Activated naive CD4-positive, alpha-beta T cell treated with anti-CD3 and anti-CD28 coated beads, Interleukin-2, amount 10 ng/mL, durations not matched to agents 7 days and 5 days (primary cell): ENCODE measurements at places on chromosomes 16 and 17.
A peak's percentile ranks its signal among the peaks of the same experiment; 100 is the strongest.

DNA sequence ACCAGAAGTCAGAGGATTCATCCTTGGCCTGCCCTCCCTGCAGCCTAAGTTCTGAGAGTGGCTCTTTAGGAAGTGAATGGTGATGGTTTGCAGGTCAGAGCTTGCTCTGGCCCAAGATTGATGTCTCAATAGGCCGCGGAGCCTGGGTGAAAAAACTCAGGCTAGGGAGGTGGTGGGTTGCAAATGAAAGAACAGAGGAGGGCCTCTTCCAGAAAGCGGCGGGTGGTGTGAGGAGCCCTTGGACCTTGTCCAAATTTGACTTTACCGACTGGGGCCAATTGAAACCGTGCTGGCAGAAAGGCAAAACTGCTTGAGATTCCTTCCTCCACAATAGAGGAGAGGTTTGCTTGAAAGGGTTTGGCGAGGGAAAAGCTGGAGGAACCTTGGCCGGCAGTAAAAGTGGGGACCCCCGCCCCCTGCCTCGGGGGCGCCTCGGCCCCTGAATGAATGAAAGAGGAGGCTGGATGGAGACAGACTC is 331.3 kb downstream of the SEC14L1 start:
- no peak for DNase-seq

DNA sequence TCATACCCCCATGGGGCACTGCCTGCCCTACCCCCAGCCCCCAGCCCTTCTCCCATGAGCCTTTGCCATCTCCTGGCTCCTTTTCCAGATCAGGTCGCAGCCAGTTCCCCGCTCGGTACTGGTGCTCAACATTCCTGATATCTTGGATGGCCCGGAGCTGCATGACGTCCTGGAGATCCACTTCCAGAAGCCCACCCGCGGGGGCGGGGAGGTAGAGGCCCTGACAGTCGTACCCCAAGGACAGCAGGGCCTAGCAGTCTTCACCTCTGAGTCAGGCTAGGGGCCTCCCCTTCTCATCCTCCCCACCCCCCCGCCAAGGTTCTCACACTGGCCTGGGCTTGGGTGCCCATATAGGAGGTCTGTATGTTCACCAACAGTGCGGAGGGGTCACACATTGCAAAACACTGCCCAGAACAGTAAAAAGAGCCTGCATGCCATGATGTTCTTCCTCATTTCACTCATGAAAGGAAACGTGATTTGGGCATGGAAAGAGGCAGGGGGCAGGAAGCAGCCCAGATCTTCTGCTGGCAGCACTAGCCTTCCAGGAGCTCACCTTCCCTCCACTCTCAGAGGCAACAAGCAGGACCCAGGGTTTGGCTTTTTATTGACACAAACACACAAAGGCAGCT is 7.5 kb downstream of the IFI35 start:
- DNase-seq: no peak

DNA sequence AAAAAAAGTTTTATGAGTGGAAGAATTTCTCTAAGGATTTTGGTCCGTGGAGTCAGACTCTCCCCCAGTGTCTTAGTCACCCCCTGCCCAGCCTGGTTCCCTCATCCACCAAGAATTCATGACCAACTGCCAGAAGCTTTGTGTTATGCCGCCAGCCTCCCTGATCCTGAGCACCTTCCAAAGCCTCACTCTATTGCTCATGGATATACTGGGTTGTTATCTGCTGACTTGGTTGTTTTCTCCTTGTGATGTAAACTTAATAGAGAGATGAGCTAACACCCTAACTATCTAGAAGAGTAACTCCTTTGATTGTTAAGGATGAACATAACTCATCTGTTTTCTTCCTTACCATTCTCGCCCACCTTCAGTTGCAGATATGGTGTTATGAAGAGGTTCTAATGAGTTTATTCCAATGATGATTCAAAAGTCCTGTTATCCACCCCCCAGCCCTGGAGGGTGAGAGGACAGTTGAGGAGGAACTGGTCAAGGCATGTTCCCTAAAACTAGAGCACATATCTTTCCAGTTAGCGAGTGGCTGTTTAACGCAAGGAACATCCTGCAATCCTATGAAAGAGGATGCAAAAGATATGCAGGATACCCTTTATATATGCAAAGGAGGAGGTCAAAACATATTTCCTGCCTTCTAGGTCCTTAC is 1.5 kb upstream of the PSMD3 start:
- DNase-seq: no peak

DNA sequence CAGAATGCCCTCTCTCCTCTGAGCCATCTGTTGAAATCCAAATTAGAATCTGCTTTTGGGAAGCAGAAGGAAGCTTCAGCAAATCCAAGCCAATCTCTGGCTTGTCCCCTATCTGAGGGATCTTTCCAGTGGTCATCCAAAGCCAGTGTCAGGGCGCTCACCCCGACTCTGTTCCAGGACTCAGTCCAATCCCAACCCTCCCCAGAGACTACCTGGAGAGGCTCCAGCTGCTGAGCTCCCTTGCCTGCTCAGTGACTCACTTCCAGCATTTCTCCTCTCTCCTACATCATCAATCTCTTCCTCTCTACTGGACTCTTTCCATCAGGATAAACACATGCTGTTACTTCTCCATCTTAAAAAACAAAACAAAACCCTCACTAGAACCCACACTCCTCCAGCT is 2.4 kb downstream of the MATCAP1 start:
- no peak for DNase-seq

- no peak for DNase-seq
Observed at GRCh38 chr17:76943781-76944213, 75.6 kb downstream of the MGAT5B start.

GRCh38 chr16:28985211-28986041 is 574 bp downstream of the LAT start:
- peak; percentile 38 for DNase-seq

- no peak for DNase-seq
Observed at GRCh38 chr16:77744141-77744540, 21.8 kb downstream of the NUDT7 start.

- no peak for DNase-seq
Observed at GRCh38 chr16:71780521-71781089, 28.0 kb downstream of the AP1G1 start.

DNA sequence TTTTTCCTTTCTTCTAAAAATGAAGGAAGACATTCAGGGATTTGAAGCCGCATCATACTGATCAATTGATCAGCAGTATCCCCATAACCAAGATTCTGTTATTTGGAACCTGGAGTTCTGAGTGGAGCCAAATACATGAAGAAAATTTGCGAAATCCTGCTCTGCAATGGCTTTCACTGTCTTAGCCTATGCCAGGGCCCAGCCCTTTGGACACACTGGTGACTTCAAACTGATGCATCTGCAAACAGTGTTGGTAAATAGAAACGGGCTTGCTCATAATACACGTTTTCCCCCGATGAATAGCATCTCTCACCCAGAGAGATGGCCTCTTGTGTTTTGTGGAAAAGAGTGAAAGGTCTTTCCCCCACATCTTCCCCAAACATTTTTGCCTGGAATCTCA is 87.6 kb upstream of the TOX3 start:
- no peak for DNase-seq

- DNase-seq: peak; percentile 47
Observed at GRCh38 chr17:8056232-8056975, 17.5 kb downstream of the ALOX15B start.

GRCh38 chr17:65181237-65182061 is 44.3 kb downstream of the RGS9 start:
- no peak for DNase-seq

- no peak for DNase-seq
Observed at GRCh38 chr17:68790931-68791330, 164.3 kb downstream of the ABCA8 start.

- no peak for DNase-seq
Observed at GRCh38 chr17:31462261-31462660, 70.8 kb downstream of the RAB11FIP4 start.

GRCh38 chr16:4594433-4595410 is 20.0 kb downstream of the UBALD1 start:
- DNase-seq: no peak

DNA sequence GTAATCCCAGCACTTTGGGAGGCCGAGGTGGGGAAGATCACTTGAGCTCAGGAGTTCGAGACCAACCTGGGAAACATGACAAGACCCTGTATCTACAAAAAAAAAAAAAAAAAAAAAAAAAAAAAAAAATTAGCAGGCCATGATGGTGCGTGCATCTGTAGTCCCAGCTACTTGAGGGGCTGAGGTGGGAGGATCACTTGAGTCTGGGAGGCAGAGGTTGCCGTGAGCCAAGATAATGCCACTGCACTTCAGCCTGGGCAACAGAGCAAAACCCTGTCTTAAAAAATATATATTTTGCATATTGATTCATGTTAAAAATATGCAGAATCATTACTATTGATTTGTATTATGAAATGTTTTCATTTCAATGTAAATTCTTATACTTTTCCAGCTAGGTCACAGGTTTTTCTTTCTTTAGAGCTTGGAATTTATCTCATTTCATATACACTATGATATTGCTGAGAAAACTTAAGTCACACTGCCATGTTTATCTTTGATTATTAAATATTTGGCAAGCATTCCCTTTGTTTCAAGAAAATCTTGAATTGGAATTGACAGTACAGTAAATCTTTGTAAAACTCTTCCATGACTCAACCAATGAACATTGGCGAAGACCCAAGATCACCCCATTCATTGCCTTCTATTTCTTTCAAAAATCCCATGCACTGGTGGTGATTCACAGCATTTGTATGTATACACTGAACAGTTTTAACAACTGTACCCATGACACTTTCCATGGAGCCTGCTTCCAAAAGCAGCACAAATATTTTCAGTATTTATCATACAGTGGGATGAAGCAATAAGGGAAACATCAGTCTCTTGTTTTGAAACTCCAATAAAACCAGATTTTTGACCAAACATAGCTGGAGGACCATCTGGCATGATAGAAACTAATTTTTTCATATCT is 83.5 kb upstream of the TNRC6A start:
- DNase-seq: no peak

DNA sequence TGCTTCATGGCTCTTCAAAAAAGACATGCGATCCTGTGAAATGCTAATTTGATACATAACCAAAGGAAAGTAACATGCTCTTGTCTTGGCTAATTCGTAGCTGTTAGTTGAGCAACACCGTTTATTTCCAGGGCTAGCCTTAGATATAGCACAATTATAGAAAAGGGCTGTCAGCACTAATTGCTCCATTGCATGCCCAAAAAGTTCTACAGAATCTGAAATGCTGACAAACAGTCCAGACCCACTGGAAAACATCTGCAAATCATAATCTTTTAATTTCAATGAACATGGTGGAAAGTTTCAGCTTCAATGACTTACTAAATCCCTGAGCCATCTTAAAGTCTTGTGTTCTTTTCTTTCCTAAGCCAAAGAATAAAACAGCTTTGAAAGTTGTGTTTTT is 42.9 kb upstream of the NUDT7 start:
- DNase-seq: no peak

DNA sequence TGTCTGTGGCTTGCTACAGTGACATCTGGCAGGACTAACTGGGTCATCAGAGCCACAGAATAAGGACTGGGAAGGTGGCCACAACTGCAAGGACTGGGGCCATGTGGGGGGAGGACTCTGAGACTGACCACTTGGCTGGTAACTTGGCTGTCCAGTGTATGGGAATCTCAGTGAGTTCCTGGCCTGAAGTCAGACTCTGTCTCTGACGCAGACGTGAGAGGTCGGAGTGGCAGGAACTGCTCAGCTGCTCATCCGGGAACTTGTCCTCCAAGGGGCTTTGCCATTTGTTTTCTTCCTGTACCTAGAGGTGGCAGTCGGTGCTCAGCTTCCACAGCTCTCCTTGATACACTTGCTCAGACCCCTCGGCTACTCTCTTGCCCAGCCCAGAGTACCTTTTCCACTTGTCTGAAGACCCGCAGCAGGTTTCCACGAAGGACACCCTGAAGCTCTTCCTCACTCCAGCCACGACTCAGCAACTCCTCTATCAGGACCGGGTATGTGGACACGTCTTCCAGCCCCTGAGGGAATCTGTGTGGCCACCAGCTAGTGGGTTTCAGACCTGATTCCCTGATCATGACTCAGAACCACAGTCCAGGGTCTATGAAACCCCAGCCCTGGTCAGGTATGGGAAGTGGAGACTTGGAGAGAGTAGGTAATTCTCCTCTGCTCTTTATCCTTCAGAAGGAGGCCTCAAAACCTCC is 7.3 kb upstream of the DPEP3 start:
- DNase-seq: no peak

DNA sequence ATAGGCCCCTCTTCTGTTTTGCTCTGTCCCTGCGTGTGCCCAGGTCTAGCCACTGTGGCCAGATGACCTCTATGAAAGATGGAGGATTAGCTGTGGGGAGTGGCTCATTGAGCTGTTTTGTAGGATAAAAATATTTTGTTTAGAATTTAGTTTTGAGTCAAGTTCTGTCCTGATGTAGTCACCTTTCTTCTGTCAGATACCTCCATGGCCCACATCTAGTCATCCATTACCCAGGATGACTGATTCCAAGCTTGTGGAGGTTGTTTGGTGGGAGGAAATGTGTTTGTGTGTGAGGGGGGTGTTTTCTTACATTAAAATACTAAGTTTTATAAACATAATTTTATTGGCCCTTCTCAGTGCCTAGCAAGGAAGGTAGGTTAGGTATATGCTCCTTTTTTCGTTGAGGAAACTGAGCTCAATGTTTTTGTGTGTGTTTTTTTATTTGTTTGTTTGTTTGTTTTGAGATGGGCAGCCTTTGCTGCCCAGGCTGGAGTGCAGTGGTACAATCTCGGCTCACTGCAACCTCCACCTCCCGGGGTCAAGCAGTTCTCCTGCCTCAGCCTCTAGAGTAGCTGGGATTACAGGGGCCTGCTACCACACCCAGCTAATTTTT is 16.3 kb downstream of the SNX11 start:
- no peak for DNase-seq

DNA sequence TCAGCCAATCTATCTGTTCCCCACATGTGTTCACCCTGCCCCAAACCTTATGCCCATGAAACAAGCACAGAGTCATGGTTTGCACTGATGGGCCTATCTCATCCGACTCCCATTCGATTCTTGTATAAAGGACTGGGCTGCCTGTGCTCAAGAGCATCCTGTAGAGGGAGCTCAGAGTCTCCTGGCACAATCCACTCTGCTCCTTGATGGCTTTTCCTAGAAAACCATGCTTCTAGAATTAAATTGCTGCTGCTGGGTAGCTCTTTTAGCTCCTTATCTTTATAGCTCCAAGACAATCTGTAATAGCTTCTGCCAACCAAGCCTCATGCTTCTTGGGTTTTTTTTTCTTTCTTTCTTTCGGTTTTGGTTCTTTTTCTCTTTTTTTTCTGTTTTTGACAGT is 9.7 kb downstream of the ZNF19 start:
- no peak for DNase-seq

- DNase-seq: no peak
Observed at GRCh38 chr16:87288753-87289362, 28.3 kb downstream of the C16orf95 start.

DNA sequence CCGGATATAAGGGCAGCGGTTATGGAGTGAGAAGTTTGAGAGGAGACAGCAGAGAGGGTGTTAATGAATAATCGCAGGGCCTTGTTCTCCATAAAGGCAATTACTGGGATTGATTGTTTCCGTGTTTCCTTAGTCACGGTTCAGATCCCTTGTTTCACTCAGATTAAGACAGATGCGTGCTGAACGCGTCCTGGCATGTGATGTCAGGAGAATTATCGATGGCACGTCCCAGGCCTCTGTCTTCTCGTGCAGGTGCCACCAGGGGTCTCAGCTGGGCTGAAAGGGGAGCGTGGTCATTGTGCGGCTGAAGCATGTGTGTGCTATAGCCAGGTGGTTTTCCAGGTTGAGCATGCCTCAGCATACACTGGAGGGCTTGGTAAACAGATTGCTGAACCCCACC is 142.4 kb upstream of the NOL11 start:
- DNase-seq: no peak
